ENCODE measurements at places on chromosomes 5 and 9. TPM values are rescaled to one million over a fixed set of nuclear protein-coding genes. Genes with fewer than 3 reads are reported as not detected.

- no peak for DNase-seq
Observed at GRCh38 chr5:166671811-166672210, 1619.6 kb upstream of the WWC1 start.

- no peak for DNase-seq
Observed at GRCh38 chr5:8114597-8115266, 245.8 kb downstream of the MTRR start.

DNA sequence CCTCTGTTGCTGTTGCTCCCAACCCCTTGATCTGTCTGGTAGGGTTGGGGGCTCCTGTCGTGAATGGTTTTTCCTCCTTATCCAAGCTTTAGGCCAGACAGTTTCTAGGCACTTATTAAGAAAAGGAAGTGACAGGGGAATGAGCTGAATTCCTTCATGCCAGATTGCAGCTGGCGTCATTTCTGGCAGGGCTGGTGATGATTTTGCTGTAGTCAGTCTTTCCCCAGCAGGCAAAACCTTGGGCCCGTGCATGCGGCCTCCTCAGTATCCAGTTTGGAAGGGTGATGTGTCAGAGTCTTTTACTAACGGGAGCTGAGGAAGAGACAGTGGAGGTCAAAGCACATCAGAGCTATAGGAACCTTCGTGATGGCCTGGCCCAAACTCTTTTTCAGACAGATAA is 58.8 kb downstream of the COL27A1 start:
- no peak for DNase-seq

GRCh38 chr5:162699361-162699760 is 631.8 kb downstream of the GABRG2 start:
- no peak for DNase-seq

DNA sequence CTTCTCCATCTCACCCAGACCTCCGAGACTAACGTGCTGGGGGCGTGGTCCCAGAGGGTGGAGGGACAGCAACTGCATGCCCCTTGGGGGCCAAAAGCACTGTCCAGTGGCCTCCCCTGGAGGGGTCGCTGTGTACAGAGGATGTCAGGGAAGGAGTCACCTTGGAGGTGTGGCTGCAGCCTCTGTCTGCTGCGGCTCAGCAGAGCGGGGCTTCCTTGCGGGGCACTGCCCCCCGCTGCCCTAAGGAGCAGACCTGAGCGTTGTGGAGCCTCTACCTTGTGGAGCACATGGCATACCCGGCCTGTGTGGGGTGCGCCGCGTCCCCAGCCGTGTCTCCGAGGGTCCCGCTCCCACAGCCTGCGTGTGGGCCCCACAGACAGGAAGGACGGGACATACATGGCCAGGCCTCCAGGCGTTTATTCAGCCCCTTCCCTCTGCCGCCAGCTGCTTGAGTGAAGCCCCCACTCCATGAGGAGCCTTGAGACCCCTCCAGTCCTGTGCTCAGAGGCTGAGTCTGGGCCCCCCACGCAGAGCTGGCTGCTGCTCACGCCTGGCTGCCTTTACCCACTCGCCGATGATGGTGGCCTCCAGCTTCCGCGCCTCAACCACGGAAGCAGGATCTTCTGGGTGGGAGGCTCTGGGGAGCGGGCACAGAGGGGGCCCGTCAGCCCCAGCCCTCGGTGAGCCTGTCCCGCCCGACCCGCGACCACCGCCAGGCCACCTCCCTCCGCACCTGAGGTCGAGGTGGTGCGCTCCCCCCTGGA is 4.2 kb downstream of the DPP7 start:
- no peak for DNase-seq

DNA sequence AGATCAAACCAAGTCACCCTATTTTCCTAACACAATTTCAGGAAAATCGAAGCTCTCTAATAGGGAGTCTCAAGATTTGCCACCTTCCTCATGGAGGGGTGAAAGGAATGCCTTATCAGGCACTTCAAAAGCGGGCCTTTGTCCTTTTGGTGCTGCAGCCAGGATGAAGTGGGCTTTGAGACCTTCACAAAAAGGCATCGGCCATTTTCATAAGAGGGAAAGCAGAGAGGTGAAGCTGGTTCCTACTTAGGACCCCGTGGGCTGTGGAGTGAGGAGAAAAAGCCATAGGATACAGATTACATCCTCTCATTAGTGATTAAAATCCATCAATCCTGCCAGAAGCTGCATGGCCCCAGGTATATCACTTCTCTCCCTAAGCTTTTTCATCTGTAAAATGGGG is 859 bp downstream of the CDKN2AIPNL start:
- no peak for DNase-seq

- no peak for DNase-seq
Observed at GRCh38 chr5:96151891-96152290, 190.2 kb upstream of the ELL2 start.

DNA sequence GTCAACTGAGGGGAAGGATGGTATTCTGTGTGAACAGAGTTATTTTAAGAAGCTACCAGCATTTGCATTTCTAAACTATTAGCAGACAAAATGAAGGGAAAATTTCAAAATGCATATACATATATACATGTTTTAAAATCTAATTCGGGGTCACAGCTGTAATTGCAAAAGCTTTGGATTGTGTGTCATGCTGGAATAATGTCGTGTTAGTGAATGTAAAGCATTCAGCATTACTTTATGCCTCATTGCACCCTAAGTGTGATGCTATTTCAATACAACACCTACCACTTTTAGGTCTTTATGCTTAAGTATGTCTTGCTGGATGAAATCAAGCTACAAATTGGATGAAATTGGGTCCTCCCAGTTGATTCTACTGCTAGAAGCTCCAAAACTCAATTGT is 687.6 kb upstream of the MEF2C start:
- DNase-seq = no peak

- no peak for DNase-seq
Observed at GRCh38 chr9:92479346-92479745, 3.0 kb downstream of the ASPN start.

- no peak for DNase-seq
Observed at GRCh38 chr9:95463148-95464060, 53.4 kb downstream of the PTCH1 start.

- DNase-seq = no peak
Observed at GRCh38 chr9:123162791-123163345, 105.5 kb downstream of the STRBP start.

LCN9 gene
- total RNA-seq = not detected

CCNJL gene
- 0.46 TPM for total RNA-seq

NMUR2 gene
- total RNA-seq = not detected

STPG3 gene
- not detected for total RNA-seq

IFNA21 gene
- total RNA-seq = not detected

HEMGN gene
- 0.19 TPM for total RNA-seq
